ENCODE measurements at places on chromosomes 2 and 18. TPM values are rescaled to one million over a fixed set of nuclear protein-coding genes. Genes with fewer than 3 reads are reported as not detected.

DNA sequence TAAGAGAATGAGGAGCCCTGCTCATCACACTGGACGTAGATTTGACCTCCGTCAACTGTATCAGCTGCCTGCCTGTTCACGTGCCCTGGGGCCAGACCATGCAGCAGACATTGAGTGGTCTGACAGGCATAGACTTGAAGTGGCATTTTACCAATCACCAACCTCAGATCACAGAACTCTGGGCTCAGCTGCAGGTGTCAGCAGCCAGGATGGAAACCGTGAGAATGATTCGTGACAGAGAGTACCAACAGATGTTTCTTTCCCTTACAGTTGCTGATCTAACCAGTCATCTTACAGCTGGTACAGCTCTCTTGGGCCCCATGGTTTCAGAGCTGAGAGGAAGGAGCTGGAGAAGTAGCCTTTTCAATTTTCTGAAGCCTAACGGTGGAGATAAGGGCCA, 148.9 kb downstream of the EN1 start:
- DNase-seq: no peak

The WDR54 gene
- 12.8 TPM for polyA plus RNA-seq

The PDE1A gene
- polyA plus RNA-seq: 2.5 TPM

GRCh38 chr18:63363951-63364350, 3.1 kb downstream of the KDSR start:
- peak; percentile 23 for DNase-seq

- DNase-seq: peak; percentile 32
Observed at GRCh38 chr2:110679337-110679707, 1.5 kb upstream of the BUB1 start.

- DNase-seq: peak; percentile 69
Observed at GRCh38 chr2:173631127-173631460, 276.4 kb downstream of the CDCA7 start.

The KCNJ3 gene
- not detected for polyA plus RNA-seq

The REG1B gene
- 52.9 TPM for polyA plus RNA-seq

DNA sequence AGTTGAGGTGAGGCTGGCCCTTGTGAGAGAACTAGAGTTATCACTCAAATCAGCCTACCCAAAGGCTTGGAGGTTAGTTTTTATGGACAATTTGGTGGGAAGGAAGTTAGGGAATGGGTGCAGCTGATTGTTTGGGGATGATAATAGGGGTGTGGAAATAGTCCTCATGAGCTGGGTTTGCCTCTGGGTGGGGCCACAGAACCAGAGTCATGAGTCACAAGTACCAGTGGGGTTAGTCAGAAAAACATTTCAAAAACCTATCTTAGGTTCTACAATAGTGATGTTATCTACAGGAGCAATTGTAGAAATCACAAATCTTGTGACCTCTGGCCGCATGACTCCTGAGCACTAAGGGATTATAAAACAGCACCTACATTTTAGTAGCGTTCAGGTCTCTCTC, 630.1 kb upstream of the PIK3C3 start:
- no peak for DNase-seq

The EXOC6B gene
- polyA plus RNA-seq: 5.2 TPM

DNA sequence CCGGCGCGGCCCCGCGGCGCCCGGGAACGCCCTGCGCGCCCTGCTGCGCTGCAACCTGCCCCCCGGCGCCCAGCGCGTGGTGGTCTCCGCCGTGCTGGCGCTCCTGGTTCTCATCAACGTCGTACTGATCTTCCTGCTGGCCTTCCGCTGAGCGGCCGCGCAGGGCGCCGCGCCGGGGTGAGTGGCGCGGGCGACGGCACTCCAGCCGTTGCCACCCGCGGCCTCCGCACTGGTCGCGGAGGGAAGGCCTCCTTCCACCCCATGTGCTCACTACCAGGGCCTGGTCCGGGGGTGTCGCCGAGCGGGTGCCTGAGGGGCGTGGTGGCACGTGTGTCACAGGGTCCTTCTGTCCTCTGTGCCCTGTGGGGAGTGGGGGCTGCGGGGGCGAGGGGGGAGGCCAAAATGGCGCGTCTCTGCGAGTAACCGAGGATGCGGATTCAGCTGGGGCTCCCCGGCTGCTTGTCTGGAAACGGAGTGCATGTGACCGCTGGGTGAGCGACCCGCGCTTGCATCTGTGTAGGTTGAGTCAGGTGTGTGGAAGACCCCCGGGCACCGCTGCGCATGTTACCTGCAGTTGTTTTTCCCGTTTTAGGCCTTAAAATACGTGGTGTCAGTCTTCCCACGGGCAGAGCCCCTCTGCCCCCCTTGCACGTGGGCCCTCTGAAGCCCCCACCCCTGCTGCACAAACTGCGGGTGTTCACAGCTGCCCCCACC, 58.0 kb downstream of the FAM168B start:
- peak; percentile 53 for DNase-seq

The TMEM178A gene
- 2.3 TPM for polyA plus RNA-seq

The OST4 gene
- 506 TPM for polyA plus RNA-seq

DNA sequence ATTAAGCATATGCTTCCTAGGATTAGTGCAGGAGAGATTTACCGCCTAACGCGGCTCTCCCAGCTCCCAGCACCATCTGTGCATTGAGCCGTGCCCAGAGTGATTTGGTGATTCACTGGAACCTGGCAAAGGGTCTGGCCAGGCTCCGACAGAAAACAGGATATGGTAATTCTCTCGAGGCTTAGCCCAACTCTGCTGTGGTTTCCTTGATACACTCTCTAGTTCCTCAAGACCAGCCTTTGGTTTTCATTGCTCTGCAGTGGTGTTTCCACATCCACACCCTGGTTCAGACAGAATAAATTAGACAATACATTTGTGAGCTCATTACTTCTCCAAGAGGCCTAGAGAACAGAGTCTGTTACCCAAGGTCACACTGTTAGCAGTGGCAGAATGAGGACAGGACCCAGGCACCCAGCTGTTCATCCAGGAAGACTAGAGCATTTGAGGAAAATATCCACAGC, 23.0 kb upstream of the SMAD2 start:
- no peak for DNase-seq

The ALK gene
- not detected for polyA plus RNA-seq

The M1AP gene
- 0.31 TPM for polyA plus RNA-seq

GRCh38 chr18:3799515-3799914, 349.5 kb downstream of the TGIF1 start:
- DNase-seq: no peak
